Dermis microvascular lymphatic vessel endothelial cell (primary cell): ENCODE measurements at places on chromosomes 5 and 9. TPM values are rescaled to one million over a fixed set of nuclear protein-coding genes. Genes with fewer than 3 reads are reported as not detected.

PHF2 gene
- total RNA-seq = 11.7 and 16.2 TPM in 2 replicates

ADAMTSL2 gene
- total RNA-seq = under 0.01 TPM in 2 replicates

TAF11L10 gene
- total RNA-seq = not detected in 2 replicates

FOXD4 gene
- 0.13 TPM in 2 replicates for total RNA-seq

SPATA6L gene
- 3.3 and 3.8 TPM in 2 replicates for total RNA-seq

DNA sequence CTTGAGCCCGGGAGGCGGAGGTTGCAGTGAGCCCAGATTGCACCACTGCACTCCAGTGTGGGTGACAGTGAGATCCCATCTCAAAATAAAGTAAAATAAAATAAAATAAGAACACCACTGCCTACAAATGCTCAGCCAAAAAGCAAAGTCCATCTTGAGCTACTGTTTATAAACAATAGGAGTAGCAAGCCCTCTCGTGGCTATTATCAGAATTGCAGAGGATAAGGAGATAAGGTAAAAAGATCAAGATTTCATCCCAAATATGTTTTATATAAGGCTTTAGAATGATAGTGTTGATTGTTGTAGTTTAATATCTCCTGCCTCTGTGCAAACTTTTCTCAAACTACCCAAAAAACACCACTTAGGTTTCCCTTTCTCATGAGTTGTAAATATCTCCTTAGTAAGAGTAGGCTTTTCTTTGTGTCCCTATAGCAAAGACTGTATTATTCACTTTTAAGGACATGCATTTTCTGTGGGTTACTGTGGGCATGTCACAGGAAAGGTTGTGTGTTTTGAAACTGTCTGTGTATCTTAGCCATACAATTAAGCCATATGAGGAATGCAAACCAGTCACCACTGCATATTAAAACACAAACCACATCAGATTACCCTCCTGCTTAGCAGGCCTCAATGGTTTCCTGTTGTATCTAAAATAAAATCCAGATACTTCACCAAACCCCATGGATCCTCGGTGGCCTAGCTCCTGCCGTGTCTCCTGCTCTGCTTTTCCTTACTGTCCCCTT lies 31.8 kb upstream of the CKS2 start:
- peak; percentile 29 for DNase-seq

- no peak for DNase-seq
These were observed 142.4 kb downstream of the YIPF5 start for GRCh38 chr5:144028058-144028457.

DNA sequence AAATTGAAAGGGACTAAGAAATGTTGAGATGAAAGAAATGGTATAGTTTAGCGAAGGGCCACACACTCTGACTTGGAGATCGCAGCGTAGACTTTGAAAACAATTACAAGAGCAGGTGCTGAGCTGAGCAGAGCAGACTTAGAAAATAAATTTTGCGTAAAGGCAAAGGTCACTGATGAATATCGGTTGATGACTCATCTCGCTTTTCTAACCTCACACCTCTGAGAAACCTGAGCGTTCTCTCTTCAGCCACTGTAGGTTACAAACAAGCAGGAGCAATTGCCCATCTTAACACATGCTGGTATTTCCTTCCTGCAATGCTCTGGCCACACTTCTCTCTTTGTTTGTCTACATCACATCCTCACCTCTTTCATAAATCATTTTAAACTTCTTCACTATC lies 190.6 kb upstream of the C9orf72 start:
- DNase-seq = no peak

DNA sequence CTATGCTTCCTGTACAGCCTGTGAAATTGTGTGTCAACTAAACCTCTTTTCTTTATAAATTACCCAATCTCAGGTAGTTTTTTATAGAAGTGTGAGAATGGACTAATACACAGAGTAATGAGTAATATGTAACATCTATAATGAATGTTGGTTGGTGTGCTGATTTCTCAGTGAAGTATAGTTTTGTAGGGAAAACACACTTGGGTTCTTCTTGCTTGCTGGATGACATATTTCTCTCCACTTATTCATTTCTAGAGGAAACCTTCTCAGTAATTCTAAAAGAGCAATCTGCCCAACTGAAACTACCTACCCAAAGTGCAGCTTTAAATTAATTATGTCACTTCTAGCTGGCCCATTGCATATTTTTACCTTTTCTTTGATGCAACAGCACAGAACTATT lies 81.1 kb upstream of the RORB start:
- no peak for DNase-seq

DNA sequence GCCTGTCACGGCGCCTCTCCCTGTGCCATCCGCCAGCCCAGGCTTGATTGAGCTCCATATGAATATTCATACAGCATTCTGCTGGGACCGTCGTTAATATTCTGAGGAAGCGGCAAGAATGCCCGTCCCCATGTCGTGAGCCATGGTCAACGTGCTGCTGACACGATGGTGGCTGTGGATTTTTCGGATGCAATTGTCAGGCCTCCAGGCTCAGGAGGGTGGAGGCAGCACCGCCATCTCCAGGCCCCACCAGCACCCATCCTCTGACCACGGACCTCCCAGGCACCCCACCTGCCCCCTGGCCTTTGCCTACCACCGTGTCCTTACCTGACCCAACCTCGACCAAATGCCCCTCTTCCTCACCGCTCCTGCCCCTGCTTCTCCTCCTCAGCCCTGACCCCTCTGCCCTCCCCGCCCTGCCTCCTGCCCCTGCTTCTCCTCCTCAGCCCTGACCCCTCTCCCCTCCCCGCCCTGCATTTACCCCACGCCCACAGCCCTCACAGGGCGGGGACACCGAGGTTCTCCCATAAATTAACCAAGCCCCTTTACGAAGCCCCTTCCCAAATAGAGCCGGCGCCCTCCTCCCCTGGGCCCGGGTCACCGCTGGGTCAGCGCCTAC lies 9.9 kb downstream of the TMEM250 start:
- DNase-seq = no peak

GRCh38 chr5:134989266-134989830 lies 21.6 kb downstream of the CATSPER3 start:
- no peak for DNase-seq

- no peak for DNase-seq
These were observed 5.2 kb upstream of the PKN3 start for GRCh38 chr9:128696923-128697707.

GRCh38 chr9:16421532-16421931 lies 448.9 kb downstream of the BNC2 start:
- DNase-seq = no peak

DNA sequence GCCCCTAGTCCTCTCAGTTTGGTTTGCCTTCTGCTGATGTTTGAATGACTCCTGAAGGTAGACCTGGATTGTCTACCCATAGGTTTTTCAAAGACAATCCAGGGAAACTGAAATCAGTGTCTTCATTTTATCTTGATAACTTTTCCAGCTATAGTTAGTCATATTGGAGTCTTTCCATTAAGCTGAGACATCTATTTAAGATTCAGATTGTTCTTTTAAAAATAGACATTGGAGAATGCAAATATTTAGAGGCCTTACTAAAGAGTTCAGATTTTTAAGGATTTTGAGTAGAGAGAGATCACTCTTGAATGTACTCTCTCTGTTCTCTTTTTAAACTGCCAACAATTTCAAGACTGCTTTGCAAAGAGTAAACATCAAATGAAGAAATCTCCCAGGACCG lies 69.1 kb downstream of the GDNF start:
- DNase-seq = no peak

DNA sequence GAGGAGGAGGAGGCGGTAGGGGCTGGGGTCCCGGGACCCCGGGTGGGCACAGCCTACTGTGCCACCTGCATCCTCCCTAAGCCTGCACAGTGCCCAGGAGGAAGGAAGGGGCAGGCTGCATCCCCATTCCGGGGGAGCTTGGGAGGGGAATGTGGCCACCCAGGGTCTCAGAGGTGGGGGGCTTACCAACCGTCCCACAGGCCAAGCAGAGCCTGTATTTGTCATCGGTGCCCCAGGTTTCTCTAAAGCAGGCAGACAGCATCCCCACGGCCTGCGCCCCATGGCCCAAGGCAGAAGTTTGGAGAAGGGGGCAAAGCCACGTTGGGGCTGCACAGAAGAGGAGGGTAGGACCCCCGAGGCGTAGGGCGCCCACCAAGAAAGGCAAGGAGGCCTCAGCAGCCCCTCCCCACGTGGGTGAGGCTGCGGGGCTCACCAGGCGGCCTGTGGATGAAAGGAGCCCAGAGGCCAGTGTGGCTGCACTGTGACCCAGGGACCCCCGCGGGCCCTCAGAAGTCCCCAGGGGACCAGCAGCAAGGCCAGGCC lies 507 bp upstream of the GPSM1 start:
- no peak for DNase-seq

DNA sequence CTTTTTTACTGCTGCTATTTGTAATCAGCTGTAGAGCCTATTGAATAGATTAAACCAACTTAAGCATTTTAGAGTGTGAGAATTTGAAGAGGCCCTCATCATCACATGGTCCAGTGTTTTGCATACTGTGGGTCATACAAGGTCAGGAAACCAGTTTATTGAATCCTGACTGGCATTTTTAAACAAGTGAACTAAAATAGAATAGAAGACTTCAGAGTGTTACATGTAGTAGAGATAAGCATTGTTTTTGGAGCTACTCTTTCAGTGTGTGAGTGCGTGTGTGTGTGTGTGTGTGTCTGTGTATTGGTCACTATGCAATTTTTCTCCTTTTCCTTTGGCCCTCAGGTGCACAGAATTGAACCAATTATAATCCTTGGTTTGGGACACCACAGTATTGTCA lies 114.4 kb downstream of the SLC28A3 start:
- no peak for DNase-seq

- no peak for DNase-seq
These were observed 15.4 kb upstream of the SUSD3 start for GRCh38 chr9:93043122-93043521.

GRCh38 chr5:88676637-88677375 lies 206.2 kb downstream of the MEF2C start:
- no peak for DNase-seq

- DNase-seq = no peak
These were observed 2.1 kb downstream of the ZDHHC11 start for GRCh38 chr5:848671-849111.

DNA sequence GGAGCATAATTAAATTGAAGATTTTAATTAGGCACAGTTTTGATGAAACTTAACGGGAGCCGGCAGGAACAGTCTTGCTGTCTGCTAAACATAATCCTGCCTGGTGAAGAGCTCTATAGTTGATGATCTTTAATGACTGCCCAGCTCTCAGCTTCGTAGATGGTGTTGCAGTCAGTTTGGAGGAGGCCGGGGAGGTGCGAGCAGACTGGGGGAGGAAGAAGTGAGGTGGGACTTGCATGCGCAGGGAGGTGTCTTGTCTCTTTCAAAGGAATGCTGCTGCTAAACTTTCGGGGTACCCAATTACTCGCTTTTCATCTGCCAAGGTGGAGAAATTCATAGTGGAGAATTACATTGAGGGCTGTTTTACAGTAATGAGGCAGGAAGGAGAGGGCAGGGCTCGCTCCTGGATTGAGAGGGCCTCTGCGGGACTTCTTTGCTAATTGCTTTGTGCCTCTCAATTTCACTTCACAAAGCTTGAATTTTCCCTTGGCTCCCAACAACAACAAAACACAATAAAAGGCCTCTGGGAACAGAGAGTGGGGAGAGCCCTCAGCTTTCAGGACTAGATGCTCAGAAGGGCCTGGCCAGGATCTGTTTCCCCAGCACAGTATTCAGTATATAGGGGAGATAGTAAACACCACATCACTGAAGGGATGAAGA lies 257.9 kb upstream of the ADRA1B start:
- DNase-seq = no peak

DNA sequence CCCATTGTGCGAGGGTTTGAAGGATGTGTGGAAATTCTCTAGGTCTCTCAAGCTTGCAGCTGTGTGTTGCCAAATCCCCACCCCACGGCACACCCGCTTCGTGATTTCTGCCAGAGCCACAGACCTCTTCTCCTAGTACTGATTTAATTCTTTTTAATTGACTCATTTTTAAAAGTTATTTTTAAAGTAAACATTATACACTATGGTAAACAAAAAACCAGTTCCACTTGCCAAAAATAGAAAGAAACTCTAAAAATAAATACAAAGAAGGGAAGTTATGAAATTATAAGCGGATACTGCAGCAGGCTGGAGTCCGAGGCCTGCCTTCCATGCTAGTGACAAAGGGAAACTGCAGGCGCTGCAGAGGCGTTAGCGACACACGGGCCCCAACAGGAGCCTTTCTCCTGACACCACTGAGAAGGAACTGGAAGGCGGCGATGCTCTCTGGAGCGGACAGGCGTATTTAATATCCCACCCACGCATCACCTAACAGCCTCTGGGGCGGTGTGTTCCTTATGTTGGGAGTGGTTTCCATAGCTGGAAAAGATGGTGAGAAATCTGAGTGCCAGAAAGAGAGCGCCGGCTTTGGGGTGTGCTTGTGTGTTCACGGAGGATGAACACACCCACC lies 122.5 kb downstream of the COL23A1 start:
- peak; percentile 31 for DNase-seq

- DNase-seq = no peak
These were observed 56.8 kb downstream of the FAM81B start for GRCh38 chr5:95447961-95448360.

DNA sequence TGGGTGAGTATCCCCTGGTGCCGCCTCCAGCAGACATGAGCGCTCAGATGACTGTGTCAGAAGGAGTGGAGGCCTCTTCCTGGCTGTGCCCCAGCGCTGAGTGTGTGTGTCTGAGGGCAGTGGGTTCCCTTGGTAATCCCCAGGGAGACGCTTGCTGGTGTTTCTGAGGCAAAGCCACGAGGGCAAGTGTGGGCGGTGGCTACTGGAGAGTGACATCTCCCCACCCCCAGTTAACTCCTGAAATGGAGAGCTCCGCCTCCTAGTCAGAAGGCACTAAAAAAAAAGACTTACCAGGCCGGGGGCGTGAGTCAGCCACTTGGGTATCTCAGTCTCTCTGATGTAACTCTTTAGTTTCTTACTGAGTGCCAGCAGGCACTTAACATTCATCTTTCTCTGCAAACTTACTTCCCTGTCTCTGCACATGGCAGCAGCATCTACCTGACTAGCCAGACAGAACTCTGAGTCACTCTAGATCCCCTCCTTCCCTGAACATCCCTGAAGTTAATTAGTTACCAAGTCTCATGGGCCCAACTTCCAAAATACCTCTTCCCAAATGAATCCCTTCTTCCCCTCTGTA lies 19.3 kb downstream of the ORM2 start:
- peak; percentile 53 for DNase-seq

DNA sequence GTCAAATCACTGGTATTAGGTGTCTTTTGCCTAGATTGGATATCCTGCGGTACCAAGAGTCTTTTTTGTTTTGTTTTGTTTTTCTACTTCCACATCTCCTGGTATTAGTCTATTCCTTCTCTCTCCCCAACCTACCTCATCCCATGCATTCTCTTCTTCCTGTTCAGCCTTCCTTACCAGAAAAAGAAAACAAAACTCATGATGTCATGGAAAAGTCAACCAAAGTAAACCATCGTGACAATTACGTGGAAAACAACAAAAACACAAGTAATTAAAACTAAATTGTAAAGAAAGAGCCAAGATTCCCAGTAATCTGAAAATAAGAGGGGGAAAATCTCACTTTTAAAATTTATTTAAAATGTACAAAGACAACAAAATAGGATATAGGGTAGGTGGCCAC lies 38.3 kb downstream of the TMEM167A start:
- DNase-seq = no peak
